DMS153 (cell line): ENCODE measurements at places on chromosomes 5 and 9.

DNA sequence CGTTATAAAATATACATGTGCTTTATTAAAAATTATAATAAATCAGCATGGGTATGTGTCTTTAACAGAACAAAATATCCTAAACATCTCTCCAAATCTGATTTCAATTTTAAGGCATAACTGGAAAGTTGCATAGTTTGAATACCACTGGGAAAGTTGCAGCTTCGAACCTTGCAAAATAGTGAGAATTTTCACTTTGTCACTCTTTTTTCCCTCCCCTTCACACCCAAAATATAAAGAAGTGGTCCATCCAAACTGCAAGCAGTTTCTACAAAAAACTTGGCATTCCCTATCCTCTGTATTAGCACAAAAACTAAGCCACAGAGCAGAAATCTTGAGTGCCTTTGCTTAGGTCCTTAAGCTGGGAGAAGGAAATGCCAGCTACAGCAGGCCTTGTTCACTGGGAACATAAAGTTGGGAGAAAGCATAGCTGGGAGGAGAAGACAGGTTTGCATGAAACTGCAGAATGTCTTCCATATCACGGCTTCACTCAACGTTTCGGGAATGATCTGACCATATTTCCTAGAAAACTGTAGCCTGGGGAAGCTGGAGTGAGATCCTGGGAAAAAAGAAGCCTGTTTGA is 400.3 kb downstream of the EBF1 start:
- DNase-seq: no peak

DNA sequence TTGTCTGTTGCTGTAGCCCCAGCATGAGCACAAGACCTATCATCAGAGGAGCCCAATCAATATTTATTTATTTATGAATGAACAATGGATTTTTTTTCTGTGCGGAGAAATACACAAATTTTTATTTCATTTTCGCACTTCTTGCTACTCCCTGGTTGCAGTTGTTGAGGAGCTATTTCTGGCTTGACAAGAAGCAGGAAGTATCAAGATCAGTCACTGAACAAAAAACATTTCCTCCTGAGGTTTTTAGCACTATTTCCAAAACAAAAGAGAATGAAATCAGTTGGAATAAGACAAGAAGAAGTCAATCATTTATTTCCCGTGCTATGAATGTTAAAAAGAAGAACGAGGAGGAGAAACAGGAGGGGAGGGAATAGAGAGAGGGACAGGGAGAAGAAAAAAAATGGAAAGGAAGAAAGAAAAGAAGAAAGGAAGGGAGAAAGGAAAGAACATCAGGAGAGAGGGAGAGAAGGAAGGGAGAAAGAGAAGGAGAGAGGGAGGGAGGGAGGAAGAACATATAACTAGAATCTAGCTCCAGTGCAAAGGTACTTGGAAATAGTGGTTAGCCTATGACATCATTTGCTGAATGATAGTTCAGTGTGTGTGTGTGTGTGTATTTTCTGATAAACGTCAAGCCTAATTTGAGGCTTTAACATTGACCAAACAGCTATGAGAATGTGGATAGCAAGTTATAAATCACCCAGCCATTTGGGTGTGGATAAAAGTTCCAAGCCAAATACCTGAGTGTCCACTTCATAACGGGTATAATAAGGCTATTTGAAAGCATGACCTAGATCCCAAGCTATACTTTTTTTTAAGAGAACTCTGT is 586.0 kb downstream of the EBF1 start:
- DNase-seq: no peak

GRCh38 chr5:135980620-135981019 is 25.8 kb upstream of the LECT2 start:
- no peak for DNase-seq

DNA sequence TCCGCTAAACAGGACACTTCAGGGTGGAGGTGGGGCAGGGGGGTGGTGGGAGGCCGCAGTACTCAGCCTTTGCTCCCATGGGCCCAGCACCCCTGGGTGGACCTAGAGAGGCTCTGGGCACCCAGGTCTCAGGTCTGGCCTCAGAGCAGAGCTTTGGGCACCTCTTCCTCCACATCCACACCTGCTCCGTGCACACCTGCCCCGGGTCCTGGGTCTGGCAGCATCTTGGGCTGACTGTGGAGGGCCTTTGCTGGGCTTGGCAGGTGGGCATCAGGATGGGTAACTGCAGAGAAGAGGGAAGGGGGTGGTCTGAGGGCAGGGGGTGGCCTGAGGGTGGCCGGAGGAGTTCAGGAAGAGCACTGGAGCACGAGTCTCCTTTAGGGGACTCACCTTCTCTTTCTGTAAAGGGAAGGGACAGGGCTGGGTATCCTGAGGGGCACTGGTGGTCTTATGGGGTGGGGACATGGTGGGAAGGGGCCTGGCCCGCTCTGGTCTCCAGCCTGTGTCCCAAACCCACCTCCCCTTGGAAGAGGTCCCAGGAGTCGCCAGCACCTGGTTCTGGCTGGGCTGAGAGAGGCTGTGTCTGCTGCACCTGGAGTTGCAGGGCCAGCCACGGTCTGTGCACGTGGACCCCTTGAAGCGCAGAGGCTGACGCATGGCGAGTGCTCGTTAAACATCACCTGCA is 106.7 kb upstream of the IER5L start:
- no peak for DNase-seq
